ENCODE measurements at places on chromosomes 7 and 10. TPM values are rescaled to one million over a fixed set of nuclear protein-coding genes. Genes with fewer than 3 reads are reported as not detected.

EPDR1 gene
- 0.54 TPM for total RNA-seq

LSM5 gene
- 111 TPM for total RNA-seq

GPR15LG gene
- not detected for total RNA-seq

OPN4 gene
- total RNA-seq: not detected

ZNF277 gene
- total RNA-seq: 11.6 TPM

ITIH5 gene
- 0.34 TPM for total RNA-seq

NODAL gene
- total RNA-seq: not detected

CDC14C gene
- total RNA-seq: not detected

GRCh38 chr7:20783700-20784387 lies 2.8 kb downstream of the SP8 start:
- peaks cover 14% of the 10 kb centered on the region for H3K36me3 ChIP-seq
- peak overlapping the region; percentile 39 for H3K27ac ChIP-seq
- peaks cover 67% of the 10 kb centered on the region for H3K27me3 ChIP-seq
- peak overlapping the region; percentile 46 for H3K4me3 ChIP-seq

DNA sequence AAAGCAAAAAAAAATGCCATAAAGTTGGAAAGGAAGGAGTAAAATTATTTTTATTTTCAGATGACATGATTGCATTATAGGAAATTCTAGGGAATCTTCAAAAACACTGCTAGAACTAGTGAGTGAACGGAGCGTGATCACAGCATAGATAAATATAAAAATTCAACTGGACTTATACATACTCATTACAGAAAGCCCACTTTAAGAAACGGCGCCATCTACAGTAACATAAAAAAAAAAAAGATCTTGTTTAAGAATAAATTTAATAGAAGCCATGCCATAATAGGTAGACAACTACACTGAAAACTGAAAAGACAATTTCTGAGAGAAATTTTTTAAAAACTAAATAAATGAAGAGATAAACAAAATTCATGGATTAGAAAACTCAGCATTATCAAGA lies 623.1 kb upstream of the MGMT start:
- H3K36me3 ChIP-seq: no peaks in the 10 kb centered on the region

DNA sequence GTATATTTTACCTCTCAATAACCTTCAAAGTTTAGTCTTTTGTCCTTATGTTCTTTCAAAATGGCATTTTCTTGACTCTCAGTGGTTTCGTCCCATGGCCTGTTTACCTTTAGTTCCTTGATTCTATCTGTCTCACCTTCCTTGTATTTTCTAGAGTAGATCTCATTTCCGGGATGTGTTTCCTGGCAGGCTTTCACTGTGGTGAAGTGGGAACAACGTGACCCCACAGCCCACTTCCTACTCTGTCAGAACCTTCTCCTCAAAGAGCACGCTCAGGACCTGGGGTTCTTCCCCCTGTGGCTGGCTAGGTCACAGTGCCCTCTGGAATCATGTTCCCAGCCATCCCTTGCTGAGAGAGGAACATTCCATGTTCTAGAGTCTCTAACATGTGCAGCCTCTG lies 129.9 kb upstream of the ZNF32 start:
- H3K27me3 ChIP-seq: peaks cover 6% of the 10 kb centered on the region
- no peaks in the 10 kb centered on the region for H3K36me3 ChIP-seq
- peaks cover 11% of the 10 kb centered on the region for H3K4me1 ChIP-seq
- no peak overlapping the region for H3K4me3 ChIP-seq
- no peak overlapping the region for H3K27ac ChIP-seq

DNA sequence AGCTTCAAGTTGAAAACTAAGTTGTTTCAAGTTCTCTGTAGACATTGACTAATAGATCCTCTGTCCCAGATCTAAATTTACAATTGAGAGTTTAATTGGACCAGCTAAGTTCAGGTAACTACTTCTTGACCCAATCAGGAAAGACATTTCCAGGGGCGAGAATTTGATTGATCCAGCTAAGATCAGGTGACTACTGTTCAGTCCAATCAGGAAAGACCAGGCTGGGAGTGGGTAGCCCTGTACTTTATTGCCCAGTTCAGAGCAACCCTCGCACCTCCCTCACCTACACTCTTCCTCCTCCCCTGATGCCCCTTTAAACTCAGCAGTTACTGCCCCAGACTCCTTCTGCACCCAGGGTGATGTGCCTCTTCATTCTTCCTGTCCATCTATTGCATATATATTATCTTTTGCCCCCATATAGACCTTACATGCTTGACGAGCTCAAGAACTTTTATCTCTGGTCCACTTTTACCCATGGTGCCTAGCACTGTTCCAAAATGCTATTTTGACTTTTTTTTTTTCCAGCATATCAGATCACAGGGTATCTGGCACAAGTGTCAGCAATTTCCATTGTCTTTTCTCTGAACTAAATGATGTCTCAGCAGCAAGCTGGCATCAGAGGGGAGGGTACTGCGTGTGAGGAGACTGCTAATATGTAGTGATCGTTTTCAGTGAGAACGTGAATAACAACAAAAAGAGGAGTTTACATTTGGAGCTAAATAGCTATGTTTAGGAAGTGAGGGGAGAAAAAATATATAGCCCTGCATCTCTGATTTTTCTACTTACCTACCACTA lies 169.4 kb downstream of the KIAA1217 start:
- no peak overlapping the region for H3K4me3 ChIP-seq
- H3K36me3 ChIP-seq: peaks cover 2% of the 10 kb centered on the region
- no peak overlapping the region for H3K27ac ChIP-seq
- no peak for ATAC-seq
- H3K4me1 ChIP-seq: peaks cover 3% of the 10 kb centered on the region

DNA sequence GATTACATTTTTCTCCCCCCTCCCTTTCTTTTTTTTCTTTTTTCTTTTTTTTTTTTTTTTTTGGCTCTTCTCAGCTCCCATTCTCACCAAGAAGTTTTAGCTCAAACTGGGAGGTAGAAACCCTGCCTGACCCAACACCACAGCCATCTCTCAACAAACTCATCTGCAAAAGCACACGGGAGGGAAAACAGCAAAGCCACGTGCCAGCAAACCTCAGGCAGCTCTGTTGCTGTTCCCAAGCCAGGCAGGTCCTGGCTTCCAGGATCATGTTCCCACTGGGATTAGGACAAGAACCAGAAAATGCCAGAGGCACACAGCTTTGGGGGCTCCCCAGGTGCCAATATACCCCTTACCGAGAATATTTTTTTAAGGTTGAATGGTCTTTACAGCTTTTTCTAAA lies 56.7 kb downstream of the ITIH5 start:
- no peak overlapping the region for H3K27ac ChIP-seq
- no peaks in the 10 kb centered on the region for H3K36me3 ChIP-seq
- H3K4me1 ChIP-seq: no peaks in the 10 kb centered on the region
- no peak for ATAC-seq
- no peak overlapping the region for H3K4me3 ChIP-seq
- peaks cover 8% of the 10 kb centered on the region for H3K27me3 ChIP-seq

- no peaks in the 10 kb centered on the region for H3K4me1 ChIP-seq
- ATAC-seq: no peak
- H3K36me3 ChIP-seq: no peaks in the 10 kb centered on the region
- H3K4me3 ChIP-seq: no peak overlapping the region
Measured at GRCh38 chr7:89772276-89772675, 382.0 kb upstream of the STEAP1 start.

DNA sequence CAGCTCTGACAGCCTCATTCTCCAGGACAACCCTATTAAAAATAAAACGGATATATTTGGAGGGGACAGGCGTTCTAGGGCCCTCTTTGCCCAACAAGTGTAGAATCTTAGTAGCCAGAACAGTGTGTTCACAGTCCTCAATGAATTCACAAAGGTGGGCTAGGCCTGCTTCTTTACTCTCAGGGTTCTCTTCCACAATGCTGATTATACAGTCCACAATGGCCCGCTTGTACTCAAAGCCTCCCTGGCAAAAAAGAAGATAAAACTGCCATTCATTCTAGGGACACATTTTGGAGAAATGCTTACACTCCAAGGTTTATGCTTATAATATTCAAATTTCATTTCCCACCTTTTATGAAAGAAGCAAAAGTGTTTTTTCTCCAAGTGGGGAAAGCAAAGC lies 62.6 kb downstream of the MEST start:
- peaks cover 37% of the 10 kb centered on the region for H3K36me3 ChIP-seq
- no peaks in the 10 kb centered on the region for H3K27me3 ChIP-seq
- H3K27ac ChIP-seq: no peak overlapping the region
- no peaks in the 10 kb centered on the region for H3K4me1 ChIP-seq
- ATAC-seq: no peak
- no peak overlapping the region for H3K4me3 ChIP-seq

DNA sequence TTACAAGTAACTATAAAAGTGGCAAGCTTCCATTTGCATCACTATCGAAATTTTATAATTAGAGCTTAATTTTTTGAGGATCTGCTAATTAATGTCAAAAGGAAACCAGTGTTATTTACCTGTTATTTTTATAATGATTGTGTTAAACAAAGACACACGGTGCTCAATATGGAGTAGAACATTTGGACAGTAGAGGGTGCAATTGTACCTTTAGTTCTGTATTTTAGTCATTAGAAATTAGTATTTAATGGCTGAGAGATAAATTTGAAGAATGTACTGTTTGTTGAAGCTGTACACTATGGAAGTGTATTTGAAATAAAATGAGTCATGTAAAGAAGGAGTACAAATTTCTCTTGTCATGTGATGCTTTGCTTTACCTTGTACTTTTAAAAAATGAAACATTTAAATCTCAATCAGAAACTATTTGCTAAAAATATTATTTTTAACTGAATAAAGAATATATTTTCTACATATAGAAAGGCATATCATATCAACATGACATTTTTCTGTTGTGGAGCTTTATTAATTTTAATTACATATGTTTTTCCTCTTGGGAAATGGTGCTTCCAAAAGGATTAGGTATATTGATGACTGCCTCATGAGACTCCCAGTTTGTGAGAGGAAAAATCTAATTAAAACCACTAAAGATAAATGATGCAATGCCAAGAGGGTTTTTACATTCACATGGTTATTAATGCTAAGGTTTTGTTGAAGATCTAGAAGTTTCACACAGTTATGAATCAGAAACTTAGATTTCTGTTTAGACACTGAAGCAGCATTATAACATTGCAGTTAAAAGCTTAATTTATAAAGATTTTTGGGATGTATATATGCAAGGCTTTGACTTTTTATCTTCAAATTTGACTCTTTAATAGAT lies 10.4 kb upstream of the PRKG1 start:
- H3K27ac ChIP-seq: no peak overlapping the region
- H3K27me3 ChIP-seq: peaks cover 7% of the 10 kb centered on the region
- ATAC-seq: no peak
- no peaks in the 10 kb centered on the region for H3K4me1 ChIP-seq

DNA sequence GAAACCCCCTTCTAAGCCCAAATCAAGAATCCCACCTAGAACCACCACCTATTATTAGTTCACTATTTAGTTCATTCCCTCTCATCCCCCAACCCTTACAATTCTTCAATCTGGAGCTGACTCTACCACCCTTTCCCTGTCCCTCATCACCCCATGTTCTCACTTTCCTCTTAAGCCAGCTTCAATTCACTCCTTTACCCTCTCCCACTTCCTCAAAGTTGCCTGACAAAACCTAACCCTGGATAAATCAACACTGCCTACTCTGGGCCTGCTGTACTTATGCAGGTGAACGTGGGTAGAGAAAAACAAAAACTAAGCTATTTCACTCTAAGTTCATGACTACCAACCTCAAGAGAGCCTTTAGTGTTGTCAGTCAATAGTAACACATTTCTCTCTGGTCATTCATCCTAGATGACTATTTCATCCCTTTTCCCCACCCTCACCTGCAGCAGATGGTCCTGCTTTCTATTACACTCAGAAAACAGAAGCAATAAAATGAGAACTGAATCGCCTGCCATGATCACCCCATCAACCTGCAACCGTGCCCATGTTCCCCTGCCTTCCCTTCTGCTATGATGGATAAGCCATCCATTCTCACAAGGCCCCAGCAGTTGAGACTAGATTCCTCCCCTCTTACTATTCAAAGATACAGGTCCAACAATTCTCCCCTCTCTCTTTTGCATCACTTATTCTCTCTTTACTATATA lies 52.6 kb downstream of the ARHGAP21 start:
- H3K4me1 ChIP-seq: peaks cover 9% of the 10 kb centered on the region
- no peak overlapping the region for H3K27ac ChIP-seq
- H3K36me3 ChIP-seq: no peaks in the 10 kb centered on the region
- ATAC-seq: no peak
- no peak overlapping the region for H3K4me3 ChIP-seq

GRCh38 chr7:128665057-128665456 lies 7.0 kb upstream of the GARIN1A start:
- no peaks in the 10 kb centered on the region for H3K27me3 ChIP-seq
- H3K4me1 ChIP-seq: no peaks in the 10 kb centered on the region
- no peak for ATAC-seq
- no peak overlapping the region for H3K27ac ChIP-seq
- no peaks in the 10 kb centered on the region for H3K36me3 ChIP-seq
- no peak overlapping the region for H3K4me3 ChIP-seq

DNA sequence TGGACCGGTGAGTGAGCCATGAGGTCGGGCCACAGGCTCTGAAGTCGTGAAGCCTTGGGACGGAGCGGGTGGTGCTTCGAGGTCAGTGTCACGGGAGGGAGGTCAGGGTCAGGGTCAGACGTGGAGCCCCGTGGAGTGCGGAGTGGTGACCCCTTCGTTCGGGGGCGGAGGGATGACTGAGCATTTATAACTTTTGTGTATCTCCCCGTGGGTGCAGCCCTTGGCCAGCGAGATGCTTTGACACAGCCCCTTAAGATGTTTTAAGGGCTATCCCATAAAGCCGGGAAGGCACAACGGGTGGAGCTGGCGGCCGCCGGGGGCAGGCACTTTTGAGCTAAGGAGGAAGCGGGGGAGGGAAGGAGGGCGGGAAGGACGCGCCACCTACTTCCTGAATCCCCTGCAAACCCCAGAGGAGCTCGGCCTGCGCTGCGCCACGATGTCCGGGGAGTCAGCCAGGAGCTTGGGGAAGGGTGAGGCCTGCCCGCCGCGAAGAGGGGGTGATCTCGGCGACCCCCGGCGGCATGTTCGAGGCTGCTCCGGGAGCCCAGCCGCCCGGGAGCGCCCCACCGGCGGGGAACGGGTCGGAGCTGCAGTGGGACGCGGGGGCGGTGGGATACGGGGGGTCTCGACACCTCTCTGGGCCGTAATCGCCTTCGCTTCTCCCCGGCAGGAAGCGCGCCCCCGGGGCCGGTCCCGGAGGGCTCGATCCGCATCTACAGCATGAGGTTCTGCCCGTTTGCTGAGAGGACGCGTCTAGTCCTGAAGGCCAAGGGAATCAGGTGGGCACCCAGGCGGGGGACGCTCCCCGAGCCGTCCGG lies at the start of gene GSTO1:
Gene GSTO1 (plus strand): TSS at position 400 of the 818 bp plus-strand sequence. CDS start 37 bp downstream, at position 437.
- peak within 1 kb of the TSS; percentile 100 for H3K4me3 ChIP-seq
- peaks cover 42% of the 10 kb centered on the region for H3K4me1 ChIP-seq
- H3K36me3 ChIP-seq: peaks cover 53% of the 10 kb centered on the region
- peak; percentile 76 for ATAC-seq
- H3K27ac ChIP-seq: peak within 1 kb of the TSS; percentile 100
- H3K27me3 ChIP-seq: peaks cover 4% of the 10 kb centered on the region

DNA sequence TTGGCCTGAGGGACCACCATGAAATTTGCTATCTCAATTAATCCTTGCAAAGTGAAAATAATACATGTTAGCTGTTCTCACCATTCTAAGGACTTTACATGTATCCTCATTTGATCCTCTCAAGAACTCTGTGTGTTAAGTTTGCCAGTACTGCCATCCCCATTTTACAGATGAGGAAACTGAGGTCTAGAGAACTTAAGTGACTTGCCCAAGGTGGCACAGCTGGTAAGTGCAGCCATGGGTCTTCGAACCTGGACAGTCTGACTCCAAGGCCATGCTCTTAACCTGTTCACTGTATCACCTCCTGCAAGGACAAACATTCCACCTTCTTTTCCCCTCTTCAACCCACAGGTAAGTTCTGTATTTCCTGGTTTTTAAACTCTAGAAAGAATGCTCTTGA lies 85.3 kb upstream of the NFE2L3 start:
- H3K27ac ChIP-seq: no peak overlapping the region
- H3K27me3 ChIP-seq: peaks cover 13% of the 10 kb centered on the region
- no peak for ATAC-seq

All from activated T-helper 17 cell treated with anti-CD3 and anti-CD28 coated beads, Interleukin-2, amount 50 U/mL, for 72 hours (primary cell).